HTR-8/SVneo (cell line): ENCODE measurements at places on chromosomes 3 and 15.
A peak's percentile ranks its signal among the peaks of the same experiment; 100 is the strongest.

- DNase-seq, result peak; percentile 68
Measured at GRCh38 chr3:8607234-8608040, 37.2 kb downstream of the SSUH2 start.

GRCh38 chr3:113258361-113258760, 47.0 kb downstream of the BOC start:
- DNase-seq, result no peak

DNA sequence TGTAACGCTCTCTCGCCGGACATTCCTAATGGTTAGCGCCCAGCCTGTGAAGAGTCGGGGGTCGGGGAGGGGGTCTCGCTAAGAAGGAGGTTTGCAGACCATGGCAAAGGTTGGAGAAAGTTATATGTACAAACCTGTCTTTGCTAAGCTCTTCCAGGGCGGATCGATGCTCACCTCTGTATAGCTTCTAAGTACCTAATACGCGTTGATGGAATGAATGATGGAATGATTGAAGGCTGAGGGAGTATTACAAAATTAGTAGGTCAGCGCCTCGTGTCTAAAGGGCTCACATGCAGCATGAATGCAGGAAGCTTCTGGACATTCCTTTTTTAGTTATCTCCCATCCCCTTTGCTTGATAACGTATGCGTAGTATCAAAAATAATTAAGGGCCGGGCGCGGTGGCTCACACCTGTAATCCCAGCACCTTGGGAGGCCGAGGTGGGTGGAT, 305 bp upstream of the KPNA1 start:
- no peak for DNase-seq

DNA sequence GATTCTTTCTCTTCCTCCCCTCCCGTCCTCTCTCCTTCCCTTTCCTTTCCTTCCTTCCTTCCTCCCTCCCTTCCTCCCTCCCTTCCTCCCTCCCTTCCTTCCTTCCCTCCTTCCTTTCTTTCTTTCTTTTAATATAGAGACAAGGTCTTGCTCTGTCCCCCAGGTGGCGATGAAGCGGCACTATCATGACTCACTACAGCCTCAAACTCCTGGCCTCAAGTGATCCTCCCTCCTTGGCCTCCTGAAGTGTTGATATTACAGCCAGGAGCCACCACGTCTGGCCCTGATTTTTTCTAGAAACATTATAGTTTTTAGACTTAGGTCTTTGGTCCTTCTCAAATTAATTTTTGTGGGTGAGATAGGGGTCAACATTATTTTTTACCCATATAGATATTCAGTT, 15.5 kb downstream of the GRM2 start:
- DNase-seq, result no peak

- DNase-seq, result peak; percentile 0
Measured at GRCh38 chr3:85821130-85821756, 862.5 kb downstream of the CADM2 start.
